ENCODE measurements at places on chromosomes 5 and 9. TPM values are rescaled to one million over a fixed set of nuclear protein-coding genes. Genes with fewer than 3 reads are reported as not detected.

DNA sequence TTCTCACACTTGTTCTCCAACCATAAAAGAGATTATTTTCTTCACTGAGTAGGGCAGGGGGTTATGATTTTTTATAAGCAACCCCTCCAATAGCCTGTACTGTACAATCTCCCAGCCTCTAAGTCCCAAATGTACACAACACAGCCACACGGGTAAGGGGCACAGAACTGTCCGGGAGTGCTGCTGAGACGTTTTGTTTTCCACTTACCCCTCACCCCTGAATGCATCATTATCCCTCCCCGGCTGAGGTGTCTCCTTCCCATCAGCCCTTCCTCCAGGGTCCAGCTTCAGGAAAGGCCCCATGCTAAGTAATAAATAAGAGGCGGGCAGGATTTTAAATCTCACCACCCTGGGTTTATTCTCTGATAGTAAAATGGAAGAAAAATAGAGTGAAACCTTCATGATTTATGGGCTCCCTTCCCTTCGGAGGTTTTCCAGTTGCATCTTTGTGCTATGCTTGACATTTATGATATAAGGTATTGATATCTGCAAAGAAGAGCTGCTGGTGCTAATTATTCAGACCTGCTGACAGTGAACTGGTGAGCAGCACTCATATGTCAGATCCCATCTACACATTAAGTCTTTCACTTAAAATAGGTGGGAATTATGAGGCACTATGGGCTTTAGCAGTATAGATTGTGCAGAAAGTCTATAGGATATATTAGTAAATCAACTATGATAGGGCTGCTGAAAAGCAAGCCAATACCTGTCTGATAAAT lies 67.2 kb upstream of the MEGF10 start:
- H3K4me3 ChIP-seq, result no peak overlapping the region
- no peaks in the 10 kb centered on the region for H3K27me3 ChIP-seq
- H3K36me3 ChIP-seq, result no peaks in the 10 kb centered on the region

- peak; percentile 88 for DNase-seq
- H3K4me1 ChIP-seq, result no peaks in the 10 kb centered on the region
- no peak overlapping the region for H3K27ac ChIP-seq
- no peak overlapping the region for H3K4me3 ChIP-seq
- H3K36me3 ChIP-seq, result peaks cover 2% of the 10 kb centered on the region
These were observed 29.5 kb downstream of the TNIP1 start for GRCh38 chr5:151051066-151051930.

ROR2 gene
- total RNA-seq, result 4.3 TPM

- no peaks in the 10 kb centered on the region for H3K27me3 ChIP-seq
- no peaks in the 10 kb centered on the region for H3K4me1 ChIP-seq
- no peak overlapping the region for H3K4me3 ChIP-seq
These were observed 98.6 kb downstream of the AMBP start for GRCh38 chr9:113979343-113980127.

DNA sequence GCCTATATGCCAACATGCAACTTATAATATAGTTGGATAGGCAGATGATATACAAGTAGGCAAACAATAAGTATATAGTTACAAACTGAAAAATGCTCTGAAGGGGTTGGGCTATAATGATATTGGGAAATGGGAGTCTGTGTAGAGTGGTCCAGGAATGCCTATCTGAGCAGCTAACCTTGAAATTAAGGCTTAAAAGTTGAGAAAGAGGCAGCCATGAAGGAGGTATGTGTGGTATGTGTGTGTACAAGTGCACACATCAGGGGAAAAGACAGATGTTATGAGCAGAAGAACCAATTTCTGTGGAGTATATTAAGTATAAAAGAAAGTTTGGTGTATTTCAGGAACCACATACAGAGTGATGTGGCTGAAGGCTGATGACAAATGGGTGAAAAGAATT lies 154.9 kb upstream of the PAPPA start:
- no peak overlapping the region for H3K4me3 ChIP-seq
- H3K27me3 ChIP-seq, result no peaks in the 10 kb centered on the region
- H3K4me1 ChIP-seq, result no peaks in the 10 kb centered on the region
- H3K36me3 ChIP-seq, result no peaks in the 10 kb centered on the region

DNA sequence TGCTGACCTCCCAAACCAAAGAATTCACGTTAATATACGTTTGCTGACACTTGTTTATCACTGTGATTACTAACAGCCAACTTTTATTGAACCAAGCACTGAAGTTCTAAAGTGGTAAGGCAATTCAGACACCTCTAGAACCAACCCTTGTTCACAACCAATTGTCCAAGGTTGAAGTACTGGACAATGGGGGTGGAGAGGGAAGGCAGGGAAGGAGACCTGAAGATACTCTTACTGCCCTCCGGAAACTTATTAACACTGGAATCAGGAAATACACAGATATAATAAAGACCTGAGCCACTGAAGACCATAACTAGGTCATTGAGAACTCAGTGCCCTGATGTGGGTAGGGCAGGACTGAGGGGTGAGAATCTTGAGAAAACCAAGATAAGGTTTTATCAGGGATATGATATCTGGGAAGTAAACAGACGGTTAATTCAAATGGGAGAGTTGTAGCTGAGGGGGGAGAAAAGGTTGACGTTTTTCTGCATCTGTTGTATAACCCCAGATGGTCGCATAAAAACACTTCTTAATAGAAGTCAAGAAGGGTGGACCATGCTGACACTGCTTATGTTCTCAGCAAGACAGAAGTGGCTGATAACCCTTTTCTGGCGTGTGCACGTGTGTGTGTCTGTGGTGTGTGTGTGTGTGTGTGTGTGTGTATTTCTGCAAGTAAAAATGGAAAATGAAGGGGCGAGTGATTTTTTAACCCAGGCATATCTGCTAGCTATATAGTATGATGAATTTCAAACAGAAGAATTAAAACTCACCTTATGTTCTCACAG lies 125.9 kb downstream of the LHFPL2 start:
- H3K36me3 ChIP-seq, result no peaks in the 10 kb centered on the region
- no peak overlapping the region for H3K27ac ChIP-seq
- no peak for DNase-seq
